ENCODE measurements at places on chromosomes 1 and 21.

DNA sequence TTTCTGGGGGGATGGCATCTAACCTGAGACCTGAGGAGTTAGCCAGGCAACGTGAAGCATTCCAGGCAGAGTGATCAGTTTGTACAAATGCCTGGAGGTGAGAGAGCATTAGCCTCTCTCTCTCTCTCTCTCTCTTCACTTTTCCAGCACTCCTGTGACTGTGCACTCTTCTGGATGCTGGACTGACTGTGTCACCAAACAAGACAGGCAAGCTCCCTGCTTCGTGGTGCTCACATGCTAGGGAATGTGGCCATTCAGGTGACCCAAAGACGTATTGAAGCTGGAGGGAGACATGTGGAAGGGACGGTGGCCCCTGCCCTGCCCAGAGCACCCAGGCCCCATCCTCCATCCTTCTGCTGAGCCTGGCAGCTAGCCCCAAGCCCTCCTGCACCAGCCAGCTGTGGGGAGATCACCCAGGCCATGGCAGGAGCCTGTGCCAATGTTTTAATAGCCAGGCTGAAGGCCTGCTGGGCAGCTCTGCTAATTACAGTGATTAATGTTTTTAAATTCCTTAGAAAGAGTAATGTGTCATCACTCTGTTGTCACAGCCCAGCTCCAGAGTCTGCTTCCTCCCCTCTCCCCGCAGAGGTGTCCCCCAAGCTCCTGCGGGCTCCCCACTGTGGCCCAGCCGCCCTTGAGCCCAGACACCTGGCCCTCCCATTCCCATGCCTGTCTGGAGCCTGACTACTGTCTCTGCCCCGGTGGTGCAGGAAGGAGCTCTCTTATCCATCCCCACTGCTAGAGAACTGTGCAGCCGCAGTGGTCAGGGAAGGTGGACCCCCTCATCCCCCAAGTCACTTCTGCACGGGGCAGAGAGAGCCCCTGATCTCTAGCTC is 48.9 kb downstream of the UBIAD1 start:
- DNase-seq, result peak; percentile 75

DNA sequence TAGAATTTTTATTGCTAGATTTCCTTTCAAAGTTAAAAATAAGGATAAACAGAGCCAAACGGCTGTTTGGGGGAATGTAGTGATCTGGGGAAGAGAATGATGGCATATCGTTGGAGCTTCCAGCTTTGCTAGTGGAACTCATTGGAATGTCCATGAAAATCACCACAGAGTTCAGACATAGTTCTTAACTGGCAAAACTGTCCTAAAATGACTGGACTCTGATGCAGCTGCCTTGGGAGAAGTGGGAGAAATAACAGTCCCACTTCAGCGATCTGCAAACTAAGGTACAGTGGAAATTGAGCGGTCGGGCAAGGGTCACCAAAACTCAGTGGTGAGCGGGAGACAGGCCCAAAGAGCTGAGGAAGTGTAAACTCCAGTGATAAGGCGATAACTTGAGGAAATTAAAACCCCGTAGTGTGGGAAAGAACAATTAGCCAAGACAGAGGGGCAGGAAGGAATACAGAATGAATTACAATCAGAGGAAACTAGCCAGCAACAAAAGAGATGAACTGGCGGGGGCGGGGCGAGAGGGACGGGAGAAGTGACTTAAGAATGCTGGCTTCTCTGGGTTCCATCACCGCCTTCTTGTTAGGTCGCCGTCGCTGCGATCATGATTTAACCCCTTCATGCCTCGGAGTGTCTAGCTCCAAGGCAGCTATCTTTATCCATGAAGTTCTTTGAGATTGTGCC is 89.8 kb upstream of the ARHGAP29 start:
- DNase-seq, result no peak

DNA sequence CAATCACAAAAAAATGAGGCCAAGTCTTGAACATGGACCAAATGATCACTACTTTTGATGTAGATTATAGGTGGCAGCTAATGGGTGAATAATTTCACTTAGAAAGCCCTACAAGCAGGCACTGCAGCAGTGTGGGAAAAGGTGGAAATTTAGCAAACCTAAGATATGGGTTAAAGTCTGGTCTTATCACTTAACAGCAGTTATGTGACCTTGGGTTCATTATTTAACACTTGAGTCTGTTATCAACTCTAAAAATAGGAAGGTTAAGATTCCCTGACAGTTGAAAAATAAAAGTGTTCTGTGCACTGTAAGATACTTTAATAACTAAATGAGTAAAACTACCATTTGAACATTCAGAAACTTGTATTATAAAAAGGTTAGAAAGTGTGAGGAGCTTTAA is 47.5 kb downstream of the SSX2IP start:
- DNase-seq, result no peak

- DNase-seq, result no peak
Measured at GRCh38 chr1:51916587-51917405, 38.3 kb upstream of the NRDC start.

- DNase-seq, result no peak
Measured at GRCh38 chr1:47694011-47694890, 256.4 kb downstream of the FOXD2 start.

DNA sequence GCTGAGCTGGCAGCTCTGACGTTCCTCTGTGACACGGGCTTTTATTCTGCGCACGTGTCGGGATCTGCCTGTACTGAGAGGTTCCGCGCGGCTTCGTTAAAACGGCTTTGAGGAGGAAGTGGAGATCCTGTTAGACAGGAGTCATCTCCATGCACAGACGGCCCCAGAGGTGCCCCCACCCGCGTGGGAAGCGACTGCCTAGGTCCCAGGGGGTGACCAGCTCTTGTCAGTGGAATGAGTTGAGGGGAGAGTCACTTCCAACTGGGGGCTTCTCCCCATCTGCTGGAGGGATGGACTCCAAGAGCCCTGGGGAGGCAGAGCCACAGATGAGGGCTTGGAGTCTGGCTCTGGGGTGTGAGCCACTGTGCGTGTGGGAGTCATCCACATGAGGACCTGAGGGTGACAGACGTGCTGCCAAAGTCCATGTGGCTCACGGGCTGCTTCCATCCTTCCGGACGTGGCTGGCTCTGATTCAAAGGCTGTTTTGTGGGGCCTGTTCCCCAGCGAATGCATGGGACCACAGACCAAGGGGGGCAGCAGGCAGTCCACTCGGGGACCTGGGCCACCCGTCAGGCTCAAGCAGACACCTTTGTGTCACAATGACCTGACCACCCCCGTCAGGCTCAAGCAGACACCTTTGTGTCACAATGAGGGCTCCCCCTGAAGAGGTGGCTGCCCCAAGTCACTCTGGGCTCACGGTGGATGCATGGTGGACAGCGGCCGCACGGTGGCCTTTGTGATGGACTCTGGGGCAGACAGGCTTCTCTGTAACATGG is 26.8 kb downstream of the PTTG1IP start:
- DNase-seq, result peak; percentile 74

DNA sequence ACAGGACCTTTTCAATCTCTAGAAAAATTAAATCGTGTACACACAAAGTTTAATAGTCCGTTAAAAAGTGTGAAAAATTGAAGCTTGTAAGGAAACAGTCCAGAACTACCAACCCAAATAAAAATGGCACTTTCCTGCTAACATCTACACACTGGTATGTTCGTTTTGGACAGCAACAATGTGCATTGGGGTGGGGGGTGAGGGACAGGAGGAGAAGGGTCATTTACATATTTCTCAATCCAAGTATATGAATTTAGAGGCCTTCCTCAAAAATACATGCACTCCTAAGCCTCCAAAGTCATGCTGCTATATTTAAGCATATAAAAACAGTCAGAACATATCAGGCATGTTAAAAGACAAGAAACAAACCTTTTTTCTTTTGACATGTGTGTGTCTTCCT is 2.5 kb downstream of the PPP1R15B start:
- no peak for DNase-seq

DNA sequence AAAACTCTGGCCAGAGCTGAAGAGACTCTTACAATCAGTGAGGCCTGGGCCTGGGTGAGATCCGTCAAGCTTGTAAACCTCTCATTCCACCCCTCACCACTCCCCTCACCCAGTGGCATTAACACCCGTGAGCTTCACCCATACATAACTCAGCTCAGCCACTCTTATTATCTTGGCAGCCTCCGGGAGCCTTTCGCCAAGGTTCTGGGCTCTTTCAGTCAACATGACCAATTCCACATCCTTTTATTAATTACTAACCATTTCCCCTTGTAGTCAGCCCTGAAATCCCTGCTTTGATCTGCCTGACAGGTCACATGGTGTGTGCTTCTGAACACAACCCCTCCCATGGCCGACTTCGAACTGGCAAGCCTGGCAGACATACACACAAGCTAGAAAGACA is 134.8 kb downstream of the SETD4 start:
- DNase-seq, result no peak

DNA sequence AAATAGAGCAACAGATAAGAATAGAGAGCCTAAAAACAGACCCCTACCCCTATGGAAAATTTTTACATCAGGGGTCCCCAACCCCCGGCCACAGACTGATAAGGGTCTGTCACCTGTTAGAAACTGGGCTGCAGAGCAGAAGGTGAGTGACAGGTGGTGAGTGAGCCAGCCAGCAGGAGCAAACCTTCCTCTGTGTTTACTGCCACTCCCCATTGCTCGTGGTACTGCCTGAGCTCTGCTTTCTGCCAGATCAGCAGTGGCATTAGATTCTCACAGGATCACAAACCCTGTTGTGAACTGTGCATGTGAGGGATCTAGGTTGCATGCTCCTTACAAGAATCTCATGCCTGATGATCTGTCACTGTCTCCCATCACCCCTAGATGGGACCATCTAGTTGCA is 174.1 kb downstream of the FOXD2 start:
- DNase-seq, result no peak

GRCh38 chr1:17563494-17564281 is 24.2 kb downstream of the ARHGEF10L start:
- DNase-seq, result no peak

DNA sequence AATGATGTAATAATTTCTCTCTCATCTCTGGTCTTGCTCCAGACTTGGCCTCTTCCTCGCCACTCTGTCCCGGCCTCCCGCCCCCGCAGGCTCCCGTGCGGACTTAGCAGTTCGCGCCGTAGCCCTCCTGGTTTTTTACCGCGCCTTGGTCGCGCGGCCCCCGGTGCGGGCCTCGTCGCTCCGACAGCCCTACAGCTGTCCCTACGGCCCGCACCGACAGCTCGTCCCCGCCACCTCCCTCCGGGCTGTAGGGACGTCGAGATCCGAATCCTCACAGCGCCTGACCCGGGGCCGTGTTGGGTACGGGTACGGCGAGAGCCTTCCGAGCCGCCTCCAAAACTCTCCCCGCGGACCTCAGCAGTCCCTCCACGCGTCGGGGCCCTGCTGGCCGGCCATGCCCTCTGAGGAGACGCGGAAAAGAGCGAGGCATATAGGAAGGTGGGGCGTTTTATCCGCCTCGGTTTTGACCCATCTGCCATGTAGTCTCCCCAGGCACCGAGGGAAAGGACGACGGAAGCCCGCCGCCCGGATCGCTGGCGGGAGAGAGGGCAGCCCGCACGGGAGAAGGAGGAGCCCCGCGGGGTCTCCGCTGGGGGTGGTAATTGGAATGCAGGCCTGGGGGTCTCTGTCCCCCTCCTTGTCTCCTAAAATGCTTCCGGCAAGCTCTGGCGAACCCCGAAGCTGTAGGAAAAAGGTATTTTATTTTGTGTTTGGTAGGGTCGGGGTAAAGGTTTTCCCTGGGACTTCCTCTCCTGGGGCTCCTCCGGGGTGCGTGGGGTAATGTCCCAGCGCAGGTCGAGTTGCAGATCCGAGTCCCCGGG is 3.3 kb downstream of the LHX4 start:
- DNase-seq, result no peak

- no peak for DNase-seq
Measured at GRCh38 chr1:94335950-94336349, 82.2 kb upstream of the ABCD3 start.

GRCh38 chr1:61313906-61314422 is 231.6 kb downstream of the NFIA start:
- DNase-seq, result no peak

DNA sequence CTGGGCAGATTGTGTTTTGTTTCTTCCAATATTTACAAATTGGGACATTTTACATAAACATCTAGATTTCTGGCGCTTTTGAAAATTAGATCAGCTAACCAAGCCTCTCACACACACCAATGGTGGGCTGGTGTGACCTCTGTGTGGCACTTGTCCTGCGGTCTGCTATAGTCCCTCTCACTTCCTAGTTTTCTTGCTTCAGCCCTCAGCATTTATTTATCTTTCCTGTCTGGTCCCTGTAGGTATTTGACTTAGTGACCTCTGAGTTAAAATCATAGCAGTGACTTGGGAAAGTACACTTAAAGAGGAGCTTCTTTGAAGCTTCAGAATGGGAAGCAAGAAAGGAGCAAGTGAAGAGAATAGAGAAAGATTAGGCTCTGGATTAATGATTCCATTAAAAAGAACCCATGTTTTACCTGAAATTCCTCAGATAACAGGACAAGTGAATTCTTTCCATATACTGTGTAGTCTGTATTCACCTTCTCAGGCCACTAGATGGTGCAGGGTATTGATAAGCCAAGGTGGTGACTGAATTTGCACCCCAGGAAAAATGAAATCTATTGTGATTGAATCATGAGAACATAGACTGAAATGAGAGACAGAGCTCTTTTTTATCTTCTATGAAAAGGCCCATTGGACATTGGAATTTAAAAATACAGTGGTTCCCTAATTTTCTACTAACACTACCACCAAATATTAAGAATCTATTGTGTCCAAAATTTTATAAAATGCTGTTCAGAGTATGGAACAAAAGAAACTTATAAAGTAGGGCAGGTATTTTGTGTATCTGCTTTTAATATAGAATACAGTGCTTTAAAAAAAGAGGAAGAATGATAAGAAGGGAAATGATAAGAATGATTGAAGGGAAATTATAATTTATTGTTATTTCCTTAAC is 7.1 kb upstream of the DIPK1A start:
- no peak for DNase-seq

DNA sequence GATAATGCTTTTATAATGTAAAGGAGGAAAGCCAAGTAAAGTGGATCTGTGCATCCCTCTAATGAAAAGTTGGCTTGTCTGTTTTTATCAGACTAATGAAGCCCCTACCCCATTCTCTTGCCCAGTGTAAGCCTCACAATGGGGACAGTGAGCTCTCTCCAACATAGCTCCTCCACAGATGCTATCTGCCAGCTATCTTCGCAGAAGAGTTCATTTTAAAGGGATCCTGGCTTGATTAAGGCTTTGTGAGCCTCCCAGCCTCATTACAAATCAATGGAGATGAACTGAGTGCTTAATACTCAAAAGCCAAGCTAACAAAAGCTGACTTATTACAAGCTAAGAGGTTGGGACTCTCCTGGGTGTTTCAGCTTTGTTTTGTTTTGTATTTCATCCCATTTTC is 514.7 kb downstream of the NUF2 start:
- no peak for DNase-seq
